ENCODE measurements at places on chromosomes 4 and X. TPM values are rescaled to one million over a fixed set of nuclear protein-coding genes. Genes with fewer than 3 reads are reported as not detected.
A peak's percentile ranks its signal among the peaks of the same experiment; 100 is the strongest.

GRCh38 chr4:41644288-41644914, 104.1 kb downstream of the PHOX2B start:
- DNase-seq, result no peak

DNA sequence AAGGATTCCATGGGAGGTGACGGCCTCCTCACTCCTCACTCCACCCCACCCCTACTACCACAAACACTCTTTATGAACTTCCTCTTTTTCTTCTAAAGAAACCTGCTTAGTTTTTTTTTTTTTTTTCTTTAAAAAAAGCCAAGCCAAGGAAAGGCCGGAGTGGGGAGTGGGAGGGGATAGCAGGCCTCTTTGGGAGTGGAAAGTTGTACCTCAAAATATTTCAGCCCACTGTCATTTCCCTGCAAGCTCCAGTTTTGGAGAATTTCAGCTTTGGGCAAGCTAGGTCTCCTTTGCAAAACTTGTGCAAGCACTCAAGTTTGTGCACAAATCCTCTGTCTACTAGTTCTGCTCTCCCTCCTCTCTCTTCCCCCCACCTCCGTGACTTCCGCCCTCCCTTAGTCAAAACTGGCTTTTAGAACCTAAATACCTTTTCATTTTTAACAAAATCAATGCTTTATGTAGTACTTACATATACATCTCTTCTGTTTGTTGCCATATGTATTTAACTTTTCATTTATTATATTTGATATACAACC, 512 bp upstream of the ANTXR2 start:
- DNase-seq, result no peak

- DNase-seq, result peak; percentile 30
Measured at GRCh38 chrX:18994713-18995112, 10.8 kb upstream of the PHKA2 start.

DNA sequence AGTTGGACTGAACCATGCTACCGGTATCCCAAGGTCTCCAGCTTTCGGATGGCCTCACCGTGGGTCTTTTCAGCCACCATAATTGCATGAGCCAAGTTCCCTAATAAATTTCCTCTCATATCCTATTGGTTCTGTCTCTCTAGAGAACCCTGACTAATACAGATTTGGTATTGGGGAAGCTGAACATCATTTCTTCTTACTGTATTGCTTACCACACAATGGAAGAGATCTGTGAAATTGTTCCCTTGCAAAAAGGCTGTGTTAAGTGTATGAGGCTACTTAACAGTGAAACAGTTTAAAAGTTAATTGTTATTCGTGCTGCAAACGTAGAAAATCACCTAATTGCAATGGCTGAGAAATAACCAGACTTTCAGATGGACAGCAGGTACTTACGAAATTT, 34.0 kb downstream of the PLAC8 start:
- no peak for DNase-seq

- no peak for DNase-seq
Measured at GRCh38 chrX:11481035-11481434, 184.7 kb downstream of the ARHGAP6 start.

DNA sequence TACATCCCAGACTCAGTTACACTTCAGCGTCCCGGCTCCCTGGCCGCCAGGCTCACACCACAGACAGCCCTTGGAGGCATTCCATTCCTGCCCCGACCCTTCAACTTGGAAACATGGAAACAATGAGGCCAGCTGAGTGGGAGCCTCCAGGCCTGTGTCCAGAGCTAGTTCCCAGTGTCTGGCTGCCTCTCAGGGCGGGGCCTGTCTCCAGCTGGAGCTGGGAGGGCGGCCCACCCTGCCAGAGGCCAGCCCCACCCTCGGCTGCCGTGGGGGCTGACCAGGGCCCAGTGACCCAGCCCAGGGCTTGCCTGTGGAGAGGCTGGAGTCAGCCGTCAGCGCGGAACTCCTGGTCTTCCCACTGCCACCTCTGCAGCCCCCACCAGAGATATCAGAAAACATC, 37.4 kb upstream of the SPON2 start:
- no peak for DNase-seq

GRCh38 chrX:1380672-1381233, 11.2 kb downstream of the SLC25A6 start:
- DNase-seq, result no peak

DNA sequence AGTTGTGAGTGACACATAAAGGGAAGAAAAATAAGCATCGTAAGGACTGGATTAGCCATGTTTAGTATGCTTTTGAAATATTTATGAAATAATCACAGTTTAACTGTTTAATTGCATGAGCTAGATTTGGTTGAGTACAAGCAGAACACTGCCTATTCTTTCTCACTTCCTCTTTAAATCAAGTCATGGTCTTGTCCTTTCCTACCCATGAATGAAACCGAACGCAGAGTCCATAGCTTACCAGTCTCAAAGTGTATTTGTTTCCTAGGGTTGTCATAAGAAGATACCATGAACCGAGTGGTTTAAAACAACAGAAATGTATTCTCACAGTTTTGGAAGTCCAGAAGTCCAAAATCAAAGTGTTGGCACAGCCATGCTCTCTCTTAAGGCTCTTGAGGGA, 684.0 kb upstream of the MAGEB2 start:
- no peak for DNase-seq

GRCh38 chr4:13180701-13181100, 303.4 kb downstream of the RAB28 start:
- no peak for DNase-seq

GRCh38 chrX:5051831-5052491, 1176.7 kb downstream of the NLGN4X start:
- DNase-seq, result peak; percentile 91

GRCh38 chr4:87225936-87226335, 5.5 kb upstream of the KLHL8 start:
- DNase-seq, result no peak

- DNase-seq, result peak; percentile 4
Measured at GRCh38 chr4:125484912-125485311, 170.2 kb downstream of the FAT4 start.

DNA sequence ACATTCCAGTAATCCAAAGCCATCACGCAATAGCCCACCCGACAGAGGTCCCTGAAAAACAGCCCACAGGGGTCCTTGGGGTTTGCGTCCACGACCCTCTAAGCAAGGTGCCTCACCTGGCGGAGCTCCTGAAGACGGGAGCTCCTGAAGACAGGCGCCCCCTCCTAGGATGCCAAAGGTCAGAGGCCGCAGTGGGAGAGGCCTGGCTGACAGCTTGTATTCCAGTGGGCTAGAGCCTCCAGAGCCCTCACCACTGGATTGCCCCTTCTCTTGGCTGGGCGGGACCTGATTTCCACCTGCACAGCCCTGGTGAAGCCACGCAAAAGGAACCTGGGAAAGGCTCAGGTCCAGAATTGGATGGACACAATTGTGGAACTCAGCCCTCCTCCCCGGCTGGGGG, 29.7 kb upstream of the WFS1 start:
- DNase-seq, result no peak

DNA sequence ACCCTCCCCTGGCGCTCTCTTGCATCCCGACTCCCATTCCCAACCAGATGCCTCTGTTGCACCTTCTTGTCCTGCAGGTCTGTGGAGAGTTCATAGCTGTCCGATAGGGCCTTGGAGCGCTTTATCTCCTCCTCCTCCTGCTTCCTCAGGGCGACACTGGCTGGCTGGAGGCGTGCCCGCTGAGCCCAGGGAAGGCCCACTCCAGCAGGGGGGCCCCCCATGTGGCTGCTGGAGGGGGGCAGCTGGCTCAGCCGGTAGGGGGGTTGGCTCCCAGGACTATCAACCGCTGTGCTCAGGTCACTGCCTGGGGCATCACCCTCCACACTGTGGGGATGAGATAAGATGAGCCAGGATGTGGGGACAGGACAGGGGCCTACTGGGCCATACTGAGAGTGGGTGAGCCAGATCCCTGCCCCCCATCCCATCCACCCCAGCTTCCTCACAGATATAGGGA, 25.6 kb downstream of the IQSEC2 start:
- DNase-seq, result no peak

GRCh38 chr4:113170805-113171468, 121.5 kb downstream of the ANK2 start:
- no peak for DNase-seq

DNA sequence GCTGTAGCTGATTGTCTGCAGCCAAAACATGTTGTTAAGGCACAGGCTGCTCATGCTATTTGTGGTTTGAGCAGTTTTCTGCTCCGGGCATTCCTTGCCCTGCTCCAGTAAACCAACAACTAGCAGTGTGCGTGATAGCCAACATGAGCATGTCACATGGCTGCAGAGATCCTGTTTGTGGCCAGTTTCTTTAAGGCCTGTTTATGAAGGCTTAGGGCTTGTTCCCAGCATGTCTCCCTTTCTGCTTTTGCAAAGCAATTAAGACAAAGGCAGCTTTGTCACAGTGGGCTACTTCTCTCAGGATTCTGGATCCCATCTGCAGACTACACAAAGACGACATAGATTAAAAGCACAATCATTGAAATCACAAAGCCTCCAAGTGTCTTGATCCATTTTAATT, 160.5 kb downstream of the ZNF518B start:
- DNase-seq, result peak; percentile 67

DNA sequence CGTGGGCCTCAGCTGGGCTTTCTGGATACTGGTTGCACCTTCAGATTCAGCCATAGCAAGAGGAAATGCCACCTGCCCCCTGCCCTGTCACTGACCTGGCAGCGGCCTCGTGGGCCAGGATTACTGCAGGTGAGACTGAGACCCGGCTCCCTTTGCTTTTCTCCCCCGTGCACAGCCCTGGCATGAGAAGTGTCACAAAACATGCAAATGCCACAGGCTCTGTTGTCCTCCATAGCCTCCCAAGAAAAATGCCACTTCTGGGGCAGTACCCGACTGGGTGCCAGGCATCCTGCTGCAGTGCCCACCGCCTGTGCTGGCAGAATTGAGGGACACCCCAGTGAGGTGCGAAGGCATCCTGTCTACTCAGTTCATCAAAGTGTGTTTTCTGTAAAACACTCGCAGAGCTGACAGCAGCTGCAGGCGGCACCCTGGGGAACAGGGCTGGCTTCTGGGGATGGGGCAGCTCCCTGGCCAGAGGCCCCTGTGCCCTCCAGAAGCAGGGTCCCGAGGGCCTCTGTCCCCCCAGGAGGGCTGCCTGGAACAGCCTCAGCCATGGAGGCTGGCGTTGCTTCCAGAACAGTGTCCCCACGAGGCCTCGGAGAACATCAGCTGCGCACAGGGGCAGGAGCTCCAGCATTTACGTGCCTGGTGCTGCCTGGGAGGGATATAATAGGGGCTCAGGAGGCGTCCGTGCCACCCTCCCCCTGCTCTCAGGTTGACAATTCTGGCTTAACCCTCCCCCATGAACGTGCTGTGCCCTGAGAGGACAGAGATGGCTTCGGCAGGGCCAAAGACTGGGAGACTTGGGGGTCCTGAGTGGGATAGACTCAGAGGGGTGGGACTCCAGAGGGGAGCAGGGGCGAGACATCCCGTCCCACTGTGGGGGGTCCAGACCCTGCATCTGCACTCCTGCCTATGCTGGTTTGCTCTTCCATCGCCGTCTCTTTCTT, 99.5 kb upstream of the NKX1-1 start:
- no peak for DNase-seq

- peak; percentile 18 for DNase-seq
Measured at GRCh38 chrX:101658661-101659491, 774 bp downstream of the ARMCX2 start.

DNA sequence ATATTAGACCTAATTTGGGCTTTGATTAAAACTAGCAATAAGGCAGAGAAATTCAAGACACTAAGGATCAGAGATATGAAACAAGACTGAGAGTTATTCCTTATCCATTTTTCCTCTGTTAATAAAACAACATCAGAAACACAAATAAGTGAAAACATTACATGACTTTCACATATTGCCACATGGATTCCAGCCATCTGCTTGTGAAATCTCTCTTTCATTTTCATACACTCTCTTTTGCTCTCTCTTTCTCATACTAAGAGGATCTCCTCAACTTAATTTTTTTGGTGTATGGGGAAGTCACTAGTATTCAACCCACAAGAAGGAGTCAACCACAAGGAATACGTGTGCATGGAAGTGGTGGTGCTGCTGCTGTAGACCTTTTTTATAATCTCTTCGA, 183.0 kb downstream of the LDB2 start:
- DNase-seq, result no peak

DNA sequence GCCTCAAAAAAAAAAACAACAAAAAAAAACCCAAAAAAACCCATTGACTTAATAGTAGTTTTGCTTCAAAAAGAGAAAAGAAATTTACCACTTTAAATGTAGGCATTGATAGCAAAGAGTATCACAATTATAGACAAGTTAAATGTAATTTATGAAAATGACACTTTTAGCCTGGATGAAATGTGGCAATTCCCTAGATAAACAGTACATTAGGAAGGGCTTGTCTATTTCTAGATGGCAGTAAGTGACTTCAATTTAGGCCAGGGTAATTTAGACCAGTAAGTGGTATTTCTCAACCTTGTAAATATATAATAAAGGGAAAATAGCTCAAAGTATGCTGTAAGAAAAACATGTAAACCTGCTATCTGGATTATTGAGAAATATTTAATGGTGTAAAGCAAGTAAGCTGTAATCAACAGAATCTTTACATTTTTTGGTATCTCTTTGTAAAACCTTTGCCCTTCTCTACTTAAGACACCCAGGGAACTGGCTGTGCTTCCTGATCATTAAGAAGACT, 103.7 kb upstream of the RAPGEF2 start:
- DNase-seq, result no peak

GRCh38 chr4:78056265-78057129, 626 bp upstream of the FRAS1 start:
- peak; percentile 85 for DNase-seq

GRCh38 chr4:155618183-155618838, 48.3 kb upstream of the GUCY1A1 start:
- DNase-seq, result no peak

GRCh38 chr4:132269303-132269990, 879.6 kb upstream of the PCDH10 start:
- DNase-seq, result no peak

DNA sequence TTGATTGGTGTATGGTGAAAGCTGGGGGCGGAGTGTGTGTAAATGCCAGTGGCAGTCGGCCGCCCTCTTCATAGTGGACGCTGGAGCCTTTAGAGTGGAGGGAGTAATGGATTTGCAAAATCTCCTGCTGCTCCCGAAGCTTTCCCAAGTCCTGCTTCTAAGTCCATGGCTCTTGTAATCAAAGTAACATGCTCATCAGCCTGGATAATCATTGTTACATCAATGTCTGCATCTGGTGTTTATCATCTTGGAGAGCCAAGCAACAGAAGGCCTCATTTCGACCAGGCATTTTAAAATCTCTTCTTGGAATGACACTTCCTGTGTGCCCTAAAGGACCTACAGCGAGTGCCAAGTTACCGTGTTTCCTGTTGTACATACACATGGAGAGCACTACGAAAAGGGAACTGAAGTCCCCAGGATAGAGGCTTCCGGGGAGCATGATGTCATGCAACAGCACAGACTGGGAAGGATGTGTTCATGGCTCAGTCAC, 32.2 kb downstream of the UNC5C start:
- no peak for DNase-seq

KIF4A gene
- 6.6 TPM for total RNA-seq

COL25A1 gene
- not detected for total RNA-seq

COL4A6 gene
- total RNA-seq, result 1.7 TPM

SMARCA5 gene
- total RNA-seq, result 107 TPM

SSX3 gene
- not detected for total RNA-seq

GSX2 gene
- total RNA-seq, result not detected

ARSJ gene
- total RNA-seq, result 31.7 TPM

GLUD2 gene
- 3.5 TPM for total RNA-seq

LARP1B gene
- 40.1 TPM for total RNA-seq

ANK2 gene
- total RNA-seq, result 11.5 TPM

PAGE4 gene
- total RNA-seq, result not detected

ARMCX1 gene
- 28.1 TPM for total RNA-seq

SPRY1 gene
- total RNA-seq, result 7.9 TPM

MAGED4B gene
- 55.3 TPM for total RNA-seq
